OCI-M1 (cell line): ENCODE measurements at places on chromosomes 12 and 14.

GRCh38 chr12:111754671-111755070 lies 12.1 kb upstream of the ALDH2 start:
- no peak for DNase-seq

GRCh38 chr12:70733385-70733784 lies 96.2 kb upstream of the PTPRB start:
- DNase-seq = peak; percentile 85

GRCh38 chr14:31411218-31411727 lies 9.1 kb downstream of the HEATR5A start:
- DNase-seq = peak; percentile 3

GRCh38 chr12:23816394-23816851 lies 133.0 kb downstream of the SOX5 start:
- no peak for DNase-seq

- no peak for DNase-seq
These were observed 1.0 kb downstream of the RTL1 start for GRCh38 chr14:100902295-100903133.
